ENCODE measurements at places on chromosomes 16 and 17.

- peak; percentile 7 for DNase-seq
Observed at GRCh38 chr16:72894293-72895151, 153.4 kb downstream of the ZFHX3 start.

DNA sequence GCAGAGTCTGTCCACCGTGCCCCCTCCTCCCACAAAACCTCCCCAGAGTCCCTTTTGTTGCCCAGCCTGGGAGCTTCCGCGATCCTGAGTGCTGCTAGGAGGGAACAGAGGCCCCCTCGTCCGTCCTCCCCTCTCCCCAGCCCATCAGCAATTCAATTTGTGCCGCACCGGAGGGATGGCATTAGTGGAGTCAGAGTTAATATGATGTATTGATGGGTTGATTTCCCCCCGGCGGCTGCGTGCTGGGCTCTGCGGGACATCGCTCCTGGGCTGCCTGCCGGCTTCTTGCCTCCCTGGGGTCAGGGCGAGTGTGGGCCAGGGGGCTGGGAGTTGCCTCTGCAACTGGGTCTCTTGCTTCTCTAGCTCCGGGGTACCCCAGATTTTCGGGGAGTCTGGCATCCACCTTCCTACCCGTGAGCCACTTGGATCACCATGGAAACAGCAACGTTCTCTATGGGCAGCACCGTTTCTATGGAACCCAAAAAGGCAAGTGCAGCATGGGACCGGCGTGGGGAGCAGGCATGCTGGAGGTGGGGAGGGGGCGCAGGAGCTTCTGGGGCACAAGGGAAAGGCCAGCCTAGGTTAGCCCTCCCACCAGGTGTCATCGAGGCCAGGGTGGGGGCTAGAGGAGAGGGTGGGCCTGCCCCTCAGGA lies 42.9 kb downstream of the BAHCC1 start:
- no peak for DNase-seq

- peak; percentile 28 for DNase-seq
Observed at GRCh38 chr17:79793924-79794304, 3.0 kb downstream of the CBX8 start.

GRCh38 chr16:55370762-55371482 lies 46.9 kb downstream of the IRX6 start:
- peak; percentile 23 for DNase-seq
